ENCODE measurements at places on chromosomes 12 and 14.

- DNase-seq: no peak
Measured at GRCh38 chr12:19474147-19474546, 34.9 kb downstream of the AEBP2 start.

- DNase-seq: no peak
Measured at GRCh38 chr12:56840922-56841321, 77.8 kb downstream of the HSD17B6 start.

DNA sequence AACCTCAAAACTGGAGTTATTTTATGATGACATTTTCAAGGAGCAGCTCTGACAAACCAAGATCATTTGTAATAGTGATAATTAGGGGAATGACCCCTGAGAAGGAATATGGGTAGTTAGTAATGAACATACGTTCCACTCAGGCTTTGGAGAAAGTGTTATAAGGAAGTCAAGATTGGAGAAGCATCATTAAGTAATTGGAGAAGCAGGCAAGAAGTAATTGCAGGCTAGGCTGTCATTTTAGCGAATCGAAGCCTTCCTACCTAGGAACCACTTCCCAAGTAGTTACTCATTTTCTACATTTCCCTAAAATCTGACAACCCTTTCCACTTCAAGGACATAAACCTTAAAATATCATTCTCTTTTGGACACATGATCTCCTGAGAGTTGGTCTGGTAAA is 1.2 kb downstream of the EDDM3B start:
- no peak for DNase-seq

DNA sequence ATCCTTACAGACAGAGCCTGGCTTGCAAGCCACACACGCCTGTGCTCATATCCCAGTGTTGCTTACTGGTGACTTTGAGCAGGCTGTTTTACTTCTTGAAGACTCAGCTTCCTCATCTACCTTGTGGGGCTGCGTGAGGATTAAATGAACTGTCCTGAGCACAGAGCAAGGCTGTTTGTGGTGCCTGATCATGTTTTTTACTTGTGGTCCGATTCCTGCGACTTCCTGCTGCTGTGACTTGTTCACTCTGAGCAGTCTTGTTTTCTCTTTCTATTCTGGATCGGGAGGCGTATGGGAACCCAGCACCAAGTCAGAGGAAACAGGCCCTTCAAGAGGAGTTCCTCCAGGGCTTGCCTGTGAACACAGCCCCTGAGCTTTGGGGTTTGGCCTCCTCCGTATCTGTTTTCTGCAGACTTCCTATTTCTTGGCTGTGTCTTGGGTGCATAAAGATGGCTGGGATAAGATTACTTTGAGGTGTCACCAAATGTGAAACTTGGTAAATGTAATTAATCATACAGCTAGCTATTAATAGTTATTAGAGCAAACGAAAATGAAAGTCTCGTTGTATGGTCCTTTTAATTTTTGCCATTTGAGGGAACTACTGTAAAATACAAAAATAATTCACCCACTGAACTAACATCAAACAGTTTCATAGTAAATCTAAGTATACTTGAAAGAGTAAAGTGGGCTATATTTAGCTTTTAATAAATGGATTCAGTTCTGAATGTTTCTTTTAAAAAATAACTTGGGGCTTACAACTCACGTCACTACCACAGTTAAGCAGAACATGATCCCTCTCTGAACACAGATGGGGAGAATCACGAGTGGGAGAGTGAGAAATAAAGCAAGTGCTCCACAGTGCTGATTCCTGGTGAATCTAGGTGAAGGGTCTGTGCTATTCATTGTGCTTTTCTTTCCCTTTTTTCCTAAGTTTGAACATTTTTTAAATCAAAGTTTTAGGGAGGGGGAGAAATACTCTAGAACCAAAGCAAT is 251.5 kb downstream of the FOXN3 start:
- DNase-seq: no peak

- DNase-seq: no peak
Measured at GRCh38 chr14:51939226-51939625, 50.1 kb upstream of the RTRAF start.

GRCh38 chr12:50614167-50614759 is 109.5 kb downstream of the DIP2B start:
- no peak for DNase-seq

GRCh38 chr14:50656776-50657175 is 11.3 kb downstream of the SAV1 start:
- no peak for DNase-seq

DNA sequence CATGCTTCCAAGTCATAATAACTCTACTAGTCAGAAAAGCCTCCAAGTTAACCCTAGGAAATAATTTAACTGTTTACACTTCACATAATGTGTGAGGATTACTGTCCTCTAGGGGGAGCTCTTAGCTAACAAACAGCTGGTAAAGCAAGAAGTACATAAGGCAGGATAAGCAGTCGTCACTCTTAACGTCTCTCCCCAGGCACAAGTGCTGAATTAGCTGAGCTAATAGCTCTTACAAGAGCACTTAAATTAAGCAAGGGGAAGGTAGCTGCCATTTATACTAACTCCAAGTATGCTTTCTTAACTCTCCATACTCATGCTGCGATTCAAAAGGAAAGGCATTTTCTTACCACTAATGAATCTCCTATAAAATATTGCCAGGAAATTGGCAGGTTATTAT is 79.3 kb upstream of the TSPAN11 start:
- DNase-seq: no peak

DNA sequence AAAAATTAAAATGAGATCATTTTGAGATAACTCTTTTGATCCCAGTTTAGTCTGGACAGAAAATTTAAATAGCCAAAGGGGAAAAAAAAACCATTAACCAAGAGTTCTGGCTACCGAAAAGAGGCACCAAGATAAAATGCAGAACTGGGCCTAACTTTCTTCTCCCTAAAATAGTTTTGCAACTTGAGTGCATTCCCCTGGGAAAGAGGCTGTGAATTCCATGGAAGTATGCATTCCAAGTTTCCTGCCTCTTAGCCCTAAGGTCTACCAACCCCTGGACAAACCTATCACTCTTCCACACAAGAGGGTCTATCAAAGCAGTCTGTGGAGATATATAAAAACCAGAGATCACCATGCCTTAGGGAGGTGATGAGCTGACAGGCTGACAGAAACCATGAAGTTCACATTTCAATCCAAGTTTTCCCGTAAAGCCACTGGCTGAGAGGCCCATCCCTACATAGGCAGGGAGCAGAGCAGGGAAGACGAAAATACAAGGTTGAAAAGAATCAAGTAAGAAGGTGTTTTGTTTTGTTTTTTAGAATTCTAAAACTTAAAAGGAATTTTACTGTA is 33.8 kb downstream of the DCP1B start:
- DNase-seq: no peak

- no peak for DNase-seq
Measured at GRCh38 chr12:9763025-9763424, 2.3 kb upstream of the CD69 start.

- no peak for DNase-seq
Measured at GRCh38 chr12:51771008-51771407, 77.5 kb downstream of the FIGNL2 start.

- no peak for DNase-seq
Measured at GRCh38 chr14:58439476-58439875, 12.0 kb downstream of the KIAA0586 start.

GRCh38 chr14:76386944-76387782 is 11.2 kb downstream of the ESRRB start:
- DNase-seq: peak; percentile 59

DNA sequence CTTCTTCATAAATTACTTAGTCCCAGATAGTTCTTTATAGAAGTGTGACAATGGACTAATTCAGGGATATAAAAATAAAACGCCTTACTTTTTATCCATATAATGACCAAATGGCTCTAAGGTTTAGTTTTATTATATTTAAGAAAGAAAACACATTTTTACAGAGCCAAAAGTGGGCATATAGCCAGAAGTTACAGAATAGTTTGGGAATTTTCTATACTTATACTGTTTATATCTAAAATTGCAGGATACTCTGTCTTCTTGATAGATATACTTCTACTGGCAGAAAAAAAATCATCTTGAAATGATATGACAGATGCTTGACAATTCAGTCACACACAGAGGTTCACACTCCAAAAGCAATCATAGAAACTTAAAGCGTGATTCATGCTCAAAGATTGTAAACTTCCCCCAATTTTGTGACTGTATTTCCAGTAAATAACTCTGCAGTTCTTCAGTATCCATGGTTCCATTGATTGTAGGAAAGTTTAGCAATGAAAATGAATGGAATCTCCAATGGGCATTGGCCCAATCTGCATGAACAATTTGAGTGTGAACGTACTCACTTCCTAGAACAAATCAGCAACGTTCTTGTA is 307.8 kb downstream of the NOVA1 start:
- no peak for DNase-seq

DNA sequence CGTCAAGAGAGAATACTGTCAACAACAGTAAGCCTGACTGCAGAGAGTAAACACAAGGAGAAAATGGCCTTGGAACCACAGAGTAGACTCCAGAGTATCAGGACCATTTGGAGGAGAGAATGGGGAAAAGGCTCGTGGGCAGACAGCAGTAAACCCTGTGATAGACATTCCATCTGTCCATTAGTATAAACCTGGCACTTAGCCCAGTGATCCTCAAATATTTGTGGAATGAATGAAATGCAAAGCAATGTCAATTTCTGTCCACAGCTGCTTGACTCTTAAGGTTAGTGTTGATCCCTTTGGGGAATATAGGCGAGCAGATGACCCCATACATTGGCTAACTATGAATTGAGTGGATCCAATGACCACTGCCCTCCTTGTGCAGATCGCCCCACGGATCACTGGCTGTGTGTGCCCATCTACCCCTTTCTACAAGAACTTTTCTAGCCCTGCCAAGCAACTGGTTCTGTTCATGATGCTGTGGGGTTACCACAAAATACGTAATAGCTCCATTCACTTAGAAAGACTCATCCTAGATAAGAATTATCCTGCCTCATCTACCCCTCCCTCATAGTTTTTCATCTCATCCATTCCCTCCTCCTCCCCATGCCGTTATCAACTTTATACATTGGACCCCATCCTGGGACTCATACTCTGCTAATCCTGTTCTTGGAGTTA is 846.8 kb downstream of the NRXN3 start:
- DNase-seq: no peak

DNA sequence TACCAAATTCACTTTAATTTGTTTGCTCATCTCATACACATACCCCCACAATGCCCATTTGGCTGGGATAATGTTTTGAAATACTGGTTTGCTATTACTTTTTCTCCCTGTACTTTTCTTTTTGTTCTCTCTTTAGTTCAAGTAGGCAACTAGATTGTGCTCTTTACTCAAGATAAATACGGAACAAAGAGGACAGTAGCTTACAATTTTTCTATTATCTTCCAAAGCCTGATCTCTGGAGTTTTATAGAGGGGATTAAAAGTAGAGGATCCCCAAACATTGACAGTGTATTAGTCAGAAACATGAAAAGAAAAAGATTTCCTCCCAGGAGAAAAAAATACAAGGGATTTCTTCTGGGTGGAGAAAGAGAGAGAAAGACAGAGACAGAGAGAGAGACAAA is 102.1 kb upstream of the FSCB start:
- DNase-seq: no peak

DNA sequence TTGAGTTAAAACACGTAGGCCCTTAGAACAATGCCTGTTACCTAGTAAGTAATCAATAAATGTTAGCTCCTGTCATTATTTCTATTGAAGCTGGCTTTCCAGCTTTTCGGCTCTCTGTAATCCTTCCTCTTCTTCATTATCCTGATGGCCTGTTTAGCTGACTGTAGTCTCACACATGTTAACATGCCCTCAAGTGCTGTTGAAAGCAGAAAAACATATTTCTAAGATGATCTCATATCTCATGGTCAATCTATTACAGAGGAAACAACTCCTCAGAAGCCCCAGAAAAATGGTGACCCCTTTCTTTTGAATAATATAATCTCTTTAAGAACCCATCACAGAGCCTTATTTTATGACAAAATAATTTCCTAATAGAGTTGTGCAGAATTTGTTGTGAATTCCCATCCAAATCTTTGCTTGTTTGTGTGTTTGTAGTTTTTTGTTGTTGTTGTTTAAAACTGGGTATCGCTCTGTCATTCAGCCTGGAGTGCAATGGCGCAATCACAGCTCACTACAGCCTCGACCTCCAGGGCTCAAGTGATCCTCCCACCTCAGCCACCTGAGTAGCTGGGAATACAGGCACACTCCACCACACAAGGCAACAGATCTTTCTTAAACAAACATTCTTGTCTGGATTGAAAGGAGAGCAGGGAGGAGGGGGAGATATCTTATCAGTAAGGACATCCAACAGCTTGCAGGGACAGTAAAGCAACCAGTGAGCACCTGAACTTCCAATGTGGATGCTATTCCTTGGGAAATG is 242.5 kb upstream of the CAND1 start:
- no peak for DNase-seq

DNA sequence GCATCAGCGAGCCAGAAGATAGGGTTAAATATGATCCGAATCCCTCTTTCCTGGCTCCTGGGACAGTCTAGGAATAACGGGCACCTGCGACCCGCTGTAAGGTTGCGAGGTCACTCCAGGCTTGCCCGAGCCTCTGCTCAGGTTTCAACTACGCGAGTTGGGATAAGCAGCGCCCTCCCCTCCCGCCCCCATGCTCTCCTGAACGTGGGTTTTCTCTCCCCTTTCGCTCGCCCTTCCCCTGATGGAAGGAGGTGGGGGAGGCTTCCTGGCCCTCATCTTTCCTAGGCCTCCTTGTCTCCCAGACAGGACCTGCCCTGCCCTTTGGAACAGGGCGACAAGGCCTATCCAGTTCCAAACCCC is 753 bp upstream of the ATP5MC2 start:
- peak; percentile 62 for DNase-seq

DNA sequence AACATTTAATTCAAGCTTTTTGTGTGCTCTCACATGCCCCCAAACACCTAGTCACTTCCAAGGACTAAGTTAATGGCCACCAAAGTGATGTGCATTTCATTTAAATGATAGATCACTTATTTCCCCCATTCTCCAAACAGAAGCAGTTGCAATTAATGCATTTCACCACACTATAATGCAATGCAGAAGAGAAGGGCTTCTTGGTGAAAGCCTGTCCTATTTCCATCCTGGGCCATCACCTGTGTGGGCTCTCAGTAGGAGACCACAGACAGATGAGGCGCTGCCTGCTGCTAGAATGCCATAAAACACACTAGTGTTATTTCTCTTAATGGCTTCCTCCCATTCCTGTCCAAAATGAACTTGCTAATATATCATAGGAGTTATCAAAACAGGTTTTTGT is 151.2 kb downstream of the GPR65 start:
- no peak for DNase-seq

GRCh38 chr14:50599700-50600444 is 39.9 kb downstream of the ATL1 start:
- no peak for DNase-seq

- DNase-seq: no peak
Measured at GRCh38 chr12:15563663-15564062, 225.5 kb downstream of the EPS8 start.

- DNase-seq: no peak
Measured at GRCh38 chr14:60686865-60687264, 37.3 kb downstream of the SIX4 start.

- no peak for DNase-seq
Measured at GRCh38 chr14:97395068-97395467, 597.9 kb downstream of the VRK1 start.

GRCh38 chr14:94031161-94031882 is 5.2 kb downstream of the OTUB2 start:
- DNase-seq: no peak

DNA sequence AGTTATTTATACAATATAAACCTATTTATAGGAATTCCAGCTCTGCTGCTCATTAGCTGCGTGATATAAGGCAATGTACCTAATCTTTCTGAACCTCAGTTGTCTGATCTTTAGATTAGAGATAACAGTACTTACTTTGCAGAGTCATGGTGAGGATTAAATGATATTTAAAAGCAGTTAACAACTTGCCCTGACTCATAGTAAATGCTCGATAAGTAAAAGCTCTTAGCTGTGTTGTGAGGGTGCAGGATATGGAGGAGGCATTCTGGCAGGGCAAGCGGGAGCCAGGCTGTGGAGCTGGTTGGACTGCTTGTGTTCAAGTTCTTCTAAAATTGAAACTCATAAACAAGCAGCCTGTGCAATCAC is 140.0 kb upstream of the PRICKLE1 start:
- DNase-seq: no peak

Measured in lower lobe of right lung (tissue), 2 donors.